ENCODE measurements at places on chromosomes 16 and 17.

GRCh38 chr16:87317750-87318644, 805 bp upstream of the C16orf95 start:
- no peak for DNase-seq

DNA sequence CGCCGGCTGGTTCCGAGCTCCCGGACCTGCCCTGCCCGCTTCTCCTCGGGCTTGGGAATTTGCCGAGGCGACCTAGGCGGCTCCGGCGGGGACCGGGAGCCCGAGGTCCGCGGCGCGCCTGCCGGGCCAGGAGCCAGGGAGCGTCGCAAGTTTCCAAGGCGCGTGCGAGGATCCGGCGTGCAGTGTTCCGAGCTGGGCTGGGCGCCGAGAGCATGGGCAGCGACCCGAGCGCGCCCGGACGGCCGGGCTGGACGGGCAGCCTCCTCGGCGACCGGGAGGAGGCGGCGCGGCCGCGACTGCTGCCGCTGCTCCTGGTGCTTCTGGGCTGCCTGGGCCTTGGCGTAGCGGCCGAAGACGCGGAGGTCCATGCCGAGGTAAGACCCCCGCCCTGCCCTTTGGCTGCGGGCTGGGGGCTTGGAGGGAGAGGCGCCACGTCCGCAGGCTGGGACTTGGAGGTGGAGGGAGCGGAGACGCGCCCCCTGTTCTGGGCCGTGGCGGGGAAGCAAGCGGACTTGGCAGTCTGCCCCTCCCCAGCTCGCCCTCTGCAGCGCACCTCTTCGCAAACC, 668 bp downstream of the MMP15 start:
- DNase-seq: no peak

GRCh38 chr17:65051922-65052321, 4.6 kb downstream of the GNA13 start:
- DNase-seq: no peak

DNA sequence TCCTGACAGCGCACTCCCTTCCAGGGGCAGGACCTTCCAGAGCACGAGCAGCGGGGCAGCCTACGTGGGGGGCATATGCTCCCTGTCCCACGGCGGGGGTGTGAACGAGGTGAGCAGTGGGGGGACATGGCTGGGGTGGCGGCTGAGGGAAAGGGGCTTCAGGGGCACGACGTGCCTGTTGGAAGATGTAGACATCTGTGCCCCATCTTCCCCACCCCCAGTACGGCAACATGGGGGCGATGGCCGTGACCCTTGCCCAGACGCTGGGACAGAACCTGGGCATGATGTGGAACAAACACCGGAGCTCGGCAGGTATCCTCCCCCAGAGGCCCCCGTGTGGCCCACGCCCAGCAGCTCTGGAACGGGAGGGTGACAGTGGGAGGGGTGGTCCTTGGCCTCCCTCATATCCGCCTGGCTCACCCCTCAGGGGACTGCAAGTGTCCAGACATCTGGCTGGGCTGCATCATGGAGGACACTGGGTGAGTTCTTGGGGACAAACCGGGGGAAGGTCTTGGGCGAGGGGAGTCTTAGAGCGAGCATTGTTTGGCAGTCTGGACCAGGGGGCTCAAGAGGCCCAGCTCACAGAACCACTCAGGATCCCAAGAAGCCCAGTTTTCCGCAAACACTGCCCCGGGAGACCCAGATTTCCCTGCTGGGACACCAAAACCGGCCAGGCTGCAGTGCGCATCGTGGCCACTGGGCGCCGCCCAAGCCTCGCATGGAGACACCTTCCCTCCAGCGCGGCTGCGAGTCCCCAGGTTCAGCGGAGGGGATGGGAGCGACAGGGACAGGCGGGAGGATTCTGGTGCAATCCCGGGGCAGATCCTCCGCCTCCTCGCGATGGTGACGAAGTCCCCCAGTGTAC, 15.7 kb downstream of the ADAM11 start:
- DNase-seq: peak; percentile 72

DNA sequence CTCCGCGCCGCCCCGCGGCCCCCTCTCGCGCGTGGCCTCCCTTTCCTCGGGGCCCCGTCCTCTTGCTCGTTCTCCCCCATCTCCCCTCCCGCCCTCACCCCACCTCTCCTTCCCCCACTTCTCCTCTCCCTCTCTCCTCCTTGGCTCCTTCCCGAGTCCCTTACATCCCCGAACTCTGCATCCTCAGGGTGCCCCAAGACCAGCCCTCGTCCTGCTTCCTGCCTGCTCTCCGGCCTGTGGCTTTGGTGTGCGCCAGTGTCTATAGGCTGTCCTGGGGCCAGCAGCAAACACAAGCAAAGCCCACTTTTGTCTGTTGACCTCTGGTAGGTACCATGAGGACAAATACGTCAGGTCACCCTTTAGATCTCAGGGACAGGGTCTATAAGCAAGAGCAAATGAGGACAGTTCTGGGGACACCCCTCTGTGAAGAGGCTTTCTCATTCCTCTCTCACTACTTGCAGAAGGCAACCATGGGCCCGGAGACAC, 284 bp upstream of the COPZ2 start:
- no peak for DNase-seq

- DNase-seq: no peak
These were observed 17.0 kb downstream of the CLUH start for GRCh38 chr17:2694381-2695242.

- DNase-seq: no peak
These were observed 3.4 kb upstream of the BPTF start for GRCh38 chr17:67821871-67822367.

- DNase-seq: no peak
These were observed 24.9 kb downstream of the TPSG1 start for GRCh38 chr16:1200014-1200627.

DNA sequence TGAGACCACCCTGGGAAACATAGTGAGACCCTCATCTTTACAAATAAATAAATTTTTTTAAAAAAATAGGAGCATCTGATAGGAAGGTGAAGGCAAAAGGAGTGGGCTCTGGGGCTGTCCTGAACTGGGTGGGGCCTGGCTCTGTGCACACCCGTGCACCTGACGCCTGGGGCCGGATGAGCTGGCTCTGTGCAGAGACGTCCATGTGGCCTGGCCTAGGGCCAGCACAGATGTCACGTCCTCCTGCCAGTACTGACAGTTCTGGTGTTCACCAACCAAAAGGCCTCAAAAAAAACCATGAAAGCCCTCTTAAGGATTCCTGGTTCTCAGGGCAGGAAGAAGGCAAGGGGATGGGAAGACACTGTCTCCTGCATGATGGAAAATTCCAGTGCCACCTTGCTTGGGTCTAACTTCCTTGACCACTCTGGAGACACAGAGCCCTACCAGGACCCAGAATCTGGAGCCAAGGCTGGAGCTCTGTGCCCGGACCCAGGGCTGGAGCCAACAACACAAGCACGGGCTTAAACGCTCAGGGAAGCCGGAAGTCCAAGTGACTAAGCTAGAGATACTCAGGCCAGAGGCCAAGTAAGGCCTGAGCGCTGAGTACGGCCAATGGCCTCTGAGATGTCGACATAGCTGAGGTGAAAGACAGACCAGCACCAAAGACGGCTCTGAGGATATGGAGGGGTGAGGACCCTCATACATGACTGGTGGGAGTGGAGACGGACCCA, 32.9 kb downstream of the COPRS start:
- no peak for DNase-seq

GRCh38 chr17:83067718-83068261, 11.6 kb upstream of the METRNL start:
- no peak for DNase-seq

GRCh38 chr17:83174362-83175118, 95.1 kb downstream of the METRNL start:
- DNase-seq: no peak

- no peak for DNase-seq
These were observed 174.6 kb upstream of the ZNF469 start for GRCh38 chr16:88208112-88208511.

- no peak for DNase-seq
These were observed 426.7 kb upstream of the CDH8 start for GRCh38 chr16:62462971-62463370.

GRCh38 chr17:57750109-57750871, 5.2 kb upstream of the CCDC182 start:
- no peak for DNase-seq

DNA sequence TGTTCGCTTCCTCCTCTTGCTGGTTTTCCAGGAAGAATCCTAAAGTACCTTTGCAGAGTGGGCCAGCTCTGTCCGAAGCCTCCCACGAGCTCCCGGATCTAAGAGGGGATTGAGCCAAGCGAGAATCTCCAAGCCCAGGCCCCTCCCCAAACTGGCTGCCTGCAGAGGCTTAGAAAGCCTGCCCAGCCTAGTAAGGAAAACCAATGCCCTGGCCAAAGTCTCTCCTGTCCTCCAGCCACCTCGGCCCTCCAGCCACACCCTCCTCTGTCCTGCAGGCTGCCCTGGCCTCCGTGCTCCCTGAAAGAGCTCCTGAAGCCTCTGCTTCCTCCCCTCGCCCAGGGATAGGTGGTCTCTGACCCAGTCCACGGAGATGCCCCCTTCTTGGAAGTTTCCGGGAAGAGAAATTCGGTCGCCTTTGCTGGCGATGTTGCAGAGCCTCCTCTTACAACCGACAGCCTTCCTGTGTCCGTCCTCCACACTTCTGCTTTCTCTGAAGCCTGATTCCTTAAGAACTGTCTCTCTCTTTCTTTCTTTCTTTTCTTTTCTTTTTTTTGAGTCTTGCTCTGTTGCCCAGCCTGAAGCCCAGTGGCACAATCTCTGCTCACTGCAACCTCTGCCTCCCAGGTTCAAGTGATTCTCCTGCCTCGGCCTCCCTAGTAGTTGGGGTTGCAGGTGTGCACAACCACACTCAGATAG, 54.9 kb upstream of the TOB1 start:
- DNase-seq: no peak

GRCh38 chr17:79836510-79836971, 2.7 kb downstream of the CBX4 start:
- DNase-seq: no peak
